ENCODE measurements at places on chromosomes 4 and X. TPM values are rescaled to one million over a fixed set of nuclear protein-coding genes. Genes with fewer than 3 reads are reported as not detected.

Gene USP17L30
- total RNA-seq, result not detected

Gene MAP3K15
- not detected for total RNA-seq

Gene AFF2
- 0.24 TPM for total RNA-seq

Gene TCEAL9
- total RNA-seq, result 35.4 TPM

Gene SSX2B
- not detected for total RNA-seq

Gene CCDC158
- 0.24 TPM for total RNA-seq

Gene BST1
- not detected for total RNA-seq

Gene ARAP2
- total RNA-seq, result 64.2 TPM

Gene SPP1
- 2.3 TPM for total RNA-seq

Gene MAGEC3
- not detected for total RNA-seq

Gene POLN
- 2.4 TPM for total RNA-seq

Gene ADGRL3
- total RNA-seq, result under 0.01 TPM

Gene USP11
- 18.3 TPM for total RNA-seq

Gene CENPVL2
- total RNA-seq, result not detected

Gene CSAG1
- total RNA-seq, result not detected

Gene PDZD11
- 21.1 TPM for total RNA-seq

Gene MAGEH1
- 4.8 TPM for total RNA-seq

Gene PLAC1
- 2.4 TPM for total RNA-seq

Gene ZMAT1
- total RNA-seq, result 0.24 TPM

Gene ARHGAP6
- total RNA-seq, result 0.48 TPM

Gene CFAP47
- total RNA-seq, result not detected

Gene CT45A3
- not detected for total RNA-seq

Gene F8A3
- 5.3 TPM for total RNA-seq

Gene FAM114A1
- total RNA-seq, result 50.1 TPM
